GM12891 (cell line): ENCODE measurements at places on chromosomes 5 and 9.

- no peak for DNase-seq
Measured at GRCh38 chr5:156543348-156544145, 216.6 kb downstream of the SGCD start.

- no peak for DNase-seq
Measured at GRCh38 chr5:139650689-139651042, 2.5 kb downstream of the CXXC5 start.

- DNase-seq: no peak
Measured at GRCh38 chr5:67577424-67577823, 380.8 kb upstream of the CD180 start.

DNA sequence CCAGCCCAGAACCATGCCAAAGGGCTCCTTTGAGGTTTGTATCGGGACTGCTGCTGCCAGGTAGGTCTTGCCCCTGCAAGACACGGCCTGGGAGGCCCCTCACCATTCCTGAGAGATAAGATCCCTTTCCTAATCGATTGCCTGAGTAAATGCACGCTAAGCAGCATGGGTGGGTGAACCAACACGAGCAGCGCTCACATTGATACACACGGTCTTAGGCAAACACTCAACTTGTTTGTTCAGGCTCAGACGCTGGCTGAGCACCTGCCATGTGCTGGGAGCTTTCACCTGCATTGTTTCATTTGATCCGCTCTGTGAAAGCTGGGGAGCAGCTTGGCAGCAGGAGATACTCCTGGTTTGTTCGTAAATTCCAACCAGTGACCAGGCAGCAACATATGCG lies 76.9 kb upstream of the NEURL1B start:
- DNase-seq: no peak

- no peak for DNase-seq
Measured at GRCh38 chr5:146947181-146947941, 68.8 kb upstream of the PPP2R2B start.

DNA sequence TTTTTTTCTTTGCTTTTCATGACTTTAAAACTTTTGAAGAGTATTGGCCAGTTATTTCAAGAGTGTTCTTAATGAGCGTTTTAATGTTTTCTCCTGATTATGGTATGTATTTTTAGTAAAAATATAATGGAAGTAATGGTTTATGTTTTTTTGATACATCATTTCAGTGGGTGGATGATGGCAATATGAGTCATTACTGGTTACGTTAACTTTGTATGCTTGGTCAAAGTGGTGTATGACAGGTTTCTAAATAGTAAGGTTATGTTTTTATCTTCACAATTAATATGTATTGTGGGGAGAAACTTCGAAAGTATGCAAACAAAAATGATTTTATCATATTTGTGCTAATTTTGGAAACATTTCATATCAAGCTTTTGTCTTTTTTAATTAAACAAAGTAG lies 176.7 kb upstream of the PRDM9 start:
- no peak for DNase-seq

GRCh38 chr5:173689737-173690360 lies 73.4 kb upstream of the BOD1 start:
- DNase-seq: no peak

DNA sequence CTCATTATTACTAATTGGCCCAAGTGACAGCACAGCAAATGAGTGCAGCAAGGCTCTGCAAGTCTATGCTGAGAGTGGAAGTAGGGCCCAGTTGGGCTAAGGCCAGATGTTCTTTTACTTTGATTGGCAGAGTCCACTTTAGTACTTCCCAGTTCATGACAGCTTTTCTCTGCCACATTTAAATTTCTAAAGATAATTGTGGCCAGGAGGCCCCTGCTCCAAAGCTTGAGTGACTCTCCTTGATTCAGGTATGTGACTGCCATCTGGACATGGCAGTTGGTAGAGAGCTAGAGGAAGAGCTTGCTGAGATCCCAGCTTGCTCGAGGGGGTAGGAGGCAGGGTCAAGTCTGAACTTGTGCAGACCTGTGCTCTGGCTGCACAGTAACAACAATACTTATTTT lies 154.1 kb downstream of the CARTPT start:
- no peak for DNase-seq

DNA sequence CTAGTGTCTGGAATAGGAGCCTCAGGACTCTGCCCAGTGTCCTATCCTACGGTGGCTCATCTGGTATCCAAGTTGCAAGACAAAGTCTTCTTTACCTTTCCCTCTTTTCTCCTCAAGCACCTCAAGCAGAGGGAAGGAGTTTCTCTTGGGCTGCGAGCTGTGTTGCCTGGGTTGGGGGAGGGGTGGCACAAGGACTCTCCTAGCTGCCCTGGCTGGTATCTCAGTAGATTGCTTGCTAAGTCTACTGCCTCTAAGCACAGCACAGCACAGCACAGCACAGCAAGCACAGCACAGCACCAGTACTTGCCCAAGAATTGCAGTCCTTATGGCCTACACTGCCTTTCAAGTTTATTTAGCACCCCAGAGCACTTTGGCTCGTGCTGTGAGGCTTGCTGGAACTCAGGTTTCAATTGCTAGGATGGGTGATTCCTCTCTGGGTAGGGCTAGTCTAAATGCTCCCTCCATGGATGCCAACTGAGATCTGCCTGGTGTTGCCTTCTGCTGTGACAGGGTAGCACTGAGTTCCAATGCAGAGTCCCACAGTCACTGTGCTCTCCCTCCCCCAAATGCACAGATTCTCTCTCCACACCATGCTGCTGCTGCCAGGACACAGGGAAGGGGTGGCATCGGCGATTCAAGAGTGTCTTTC lies 213.1 kb upstream of the POU5F2 start:
- DNase-seq: no peak

GRCh38 chr5:78504704-78505677 lies 143.6 kb downstream of the LHFPL2 start:
- DNase-seq: no peak

GRCh38 chr9:83721509-83721908 lies 13.8 kb upstream of the UBQLN1 start:
- no peak for DNase-seq

GRCh38 chr9:3331801-3332200 lies 194.0 kb downstream of the RFX3 start:
- no peak for DNase-seq

DNA sequence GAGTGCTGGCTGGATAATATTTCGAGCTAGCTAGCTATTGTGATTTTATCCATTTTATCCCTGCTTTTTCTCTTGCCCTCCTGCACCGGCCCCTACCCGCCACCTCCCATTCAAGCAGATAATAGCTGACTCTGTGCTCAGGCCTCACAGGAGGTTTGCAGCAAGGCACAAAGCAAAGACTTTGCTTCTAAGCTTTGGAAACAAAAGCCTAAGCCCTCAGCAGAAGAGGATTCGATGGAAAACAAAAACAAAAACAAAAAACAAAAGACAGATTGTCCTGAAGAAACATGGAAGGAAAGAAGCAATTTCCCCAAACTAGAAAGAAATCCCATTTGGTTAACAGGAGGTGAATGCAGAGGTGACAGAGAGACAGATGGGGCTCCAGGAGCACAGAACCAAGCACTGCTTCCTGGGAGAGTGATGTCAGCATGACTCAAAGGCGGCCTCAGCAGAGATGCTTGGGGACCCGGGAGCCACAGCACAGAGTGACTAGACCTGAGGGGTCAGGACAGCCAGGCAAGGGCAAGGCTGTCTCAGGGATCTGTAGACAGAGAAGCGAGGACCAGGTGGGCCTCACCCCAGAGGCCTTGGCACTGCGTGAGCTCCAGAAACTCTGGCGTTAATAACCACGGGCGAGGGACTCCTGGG lies 28.4 kb downstream of the MTX3 start:
- no peak for DNase-seq

DNA sequence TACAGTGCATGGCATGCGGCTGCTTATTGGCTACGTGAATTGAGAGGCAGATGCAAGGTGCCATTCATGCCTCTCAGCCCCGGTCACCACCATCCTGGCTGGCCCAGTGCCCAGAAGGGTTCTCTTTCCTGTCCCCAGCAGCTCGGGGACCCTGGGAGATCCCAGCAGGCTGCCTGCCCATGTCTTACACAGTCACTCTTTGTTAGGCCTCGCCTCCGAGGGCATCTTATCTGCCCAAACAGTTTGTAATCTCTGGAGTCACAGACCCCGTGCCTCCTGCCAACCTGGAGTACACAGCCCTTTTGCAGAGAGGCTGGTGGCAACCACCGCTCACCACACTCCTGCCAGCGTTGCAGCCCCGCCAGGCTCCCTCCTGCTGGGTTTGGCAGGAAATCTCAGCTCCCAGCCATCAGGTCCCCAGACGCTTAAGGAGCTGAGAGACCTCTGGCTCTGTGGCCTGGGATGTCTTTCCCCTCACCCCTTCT lies 7.0 kb upstream of the AK1 start:
- DNase-seq: no peak

GRCh38 chr9:68797116-68797515 lies 92.1 kb downstream of the PIP5K1B start:
- DNase-seq: no peak

- DNase-seq: no peak
Measured at GRCh38 chr5:167998148-167998767, 293.2 kb upstream of the WWC1 start.

DNA sequence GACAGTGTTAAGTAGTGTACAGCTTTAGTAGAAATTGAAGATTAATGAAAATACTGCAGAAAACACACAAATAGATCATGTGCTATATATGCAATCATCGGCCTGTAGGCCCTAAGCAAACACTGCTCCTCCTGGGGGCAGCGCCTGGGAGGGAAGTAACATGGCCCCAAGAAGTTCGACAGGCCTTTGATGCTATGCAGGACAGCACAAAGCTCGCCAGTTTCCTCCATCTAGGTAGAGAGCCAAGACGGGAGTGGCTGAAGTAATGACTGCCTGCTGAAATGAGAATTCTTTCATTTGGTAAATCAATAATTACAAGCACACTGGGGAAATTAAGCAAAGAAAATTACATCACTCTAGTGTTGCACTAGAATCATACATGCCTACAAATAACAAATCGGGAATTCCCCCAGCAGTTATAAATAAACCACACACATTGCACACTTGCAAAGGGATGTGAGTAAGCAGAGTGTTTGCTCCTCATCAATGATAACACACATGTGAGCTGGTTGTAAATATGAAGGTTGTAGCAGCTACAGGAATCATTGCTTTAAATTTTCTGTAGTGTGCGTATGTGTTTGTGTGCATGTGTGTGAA lies 219.9 kb upstream of the NFIL3 start:
- DNase-seq: no peak

- no peak for DNase-seq
Measured at GRCh38 chr5:1535646-1536045, 11.9 kb upstream of the LPCAT1 start.

GRCh38 chr9:88995200-88995577 lies 3.9 kb downstream of the S1PR3 start:
- no peak for DNase-seq
